Calu3 (cell line): ENCODE measurements at places on chromosomes 3 and 15.
A peak's percentile ranks its signal among the peaks of the same experiment; 100 is the strongest.

DNA sequence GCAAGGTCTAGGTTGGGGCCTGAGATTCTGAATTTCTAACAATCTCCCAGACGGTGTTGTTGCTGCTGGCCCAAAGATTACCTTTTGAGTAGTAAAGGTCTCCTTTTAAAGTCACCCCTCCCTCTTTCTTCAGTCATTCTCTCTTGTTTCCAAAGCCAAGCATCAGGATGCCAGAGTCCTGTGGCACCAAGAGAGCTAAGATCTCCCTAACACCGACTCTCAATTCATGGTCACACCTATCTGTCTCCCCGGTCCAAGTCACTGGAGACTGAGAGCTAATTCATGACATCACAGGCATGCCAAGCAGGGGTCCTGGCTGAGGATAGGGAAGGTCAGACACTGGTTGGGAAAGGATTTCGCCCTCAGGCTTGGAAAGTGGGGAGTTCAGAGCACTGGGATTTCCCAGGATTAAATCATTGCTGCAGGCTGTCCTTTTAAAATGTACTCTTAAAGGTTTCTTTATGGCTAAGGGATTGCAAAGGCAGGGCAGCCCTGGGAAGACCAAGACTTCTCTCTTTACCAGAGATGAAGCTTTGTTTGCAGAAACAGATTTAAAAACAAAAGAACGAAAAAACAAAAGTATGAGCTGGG lies 7.3 kb downstream of the SHOX2 start:
- no peak for DNase-seq

DNA sequence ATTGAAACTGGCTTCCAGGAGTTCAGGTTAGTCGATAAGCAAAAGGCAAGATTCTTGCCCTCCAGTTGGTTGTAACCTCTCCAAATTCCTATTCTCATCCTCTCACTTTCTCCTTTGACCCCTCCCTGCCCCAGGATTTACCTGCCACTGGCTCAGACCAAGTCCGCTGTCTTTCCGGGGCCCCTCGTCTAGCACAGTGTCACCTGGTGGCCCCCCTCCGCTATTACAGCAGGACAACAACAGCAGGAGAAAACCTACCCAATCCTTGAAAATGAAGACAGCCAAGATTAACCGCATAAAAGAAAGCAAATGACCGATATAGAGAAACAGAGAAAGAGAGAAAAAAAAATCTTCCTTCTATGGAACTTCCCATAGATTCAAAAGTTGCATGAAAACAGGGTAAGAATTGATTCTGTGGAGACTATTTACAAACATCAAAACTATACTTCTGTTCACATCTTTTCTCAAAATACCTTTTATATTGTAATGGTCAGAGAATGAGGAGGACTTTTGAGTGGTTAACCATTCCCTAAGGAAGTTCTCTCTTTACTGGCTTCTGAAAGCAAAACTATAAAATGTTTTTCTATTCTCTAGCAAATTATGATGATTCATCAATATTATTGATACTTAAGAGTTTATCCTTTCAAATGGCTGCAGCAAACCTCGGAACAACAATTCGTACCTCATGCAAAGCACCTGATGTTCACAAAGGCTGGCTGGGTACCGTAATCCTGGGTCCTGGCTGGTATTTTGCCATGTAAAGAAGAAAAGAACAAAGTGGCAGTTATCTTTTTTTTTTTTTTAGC lies 10.0 kb upstream of the ST8SIA2 start:
- DNase-seq, result peak; percentile 65

DNA sequence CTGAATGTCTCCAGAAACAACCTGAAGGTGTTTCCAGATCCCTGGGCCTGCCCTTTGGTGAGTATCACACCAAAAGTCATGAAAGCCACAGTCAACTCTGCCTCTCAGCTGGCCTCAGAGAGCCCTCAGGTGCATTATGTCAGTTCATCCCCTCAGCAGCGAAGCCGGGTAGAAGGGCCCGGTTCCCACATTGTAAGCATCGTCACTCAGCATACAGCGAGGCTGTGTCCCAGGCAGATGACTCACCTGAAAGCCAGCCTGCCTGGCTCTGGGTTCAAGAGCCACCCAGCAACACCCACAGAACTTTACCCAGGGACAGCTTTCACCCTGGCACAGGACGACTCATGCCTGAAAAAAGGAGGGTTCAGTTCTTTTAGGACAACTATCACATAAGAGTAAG lies 91.6 kb downstream of the LRRK1 start:
- DNase-seq, result no peak

DNA sequence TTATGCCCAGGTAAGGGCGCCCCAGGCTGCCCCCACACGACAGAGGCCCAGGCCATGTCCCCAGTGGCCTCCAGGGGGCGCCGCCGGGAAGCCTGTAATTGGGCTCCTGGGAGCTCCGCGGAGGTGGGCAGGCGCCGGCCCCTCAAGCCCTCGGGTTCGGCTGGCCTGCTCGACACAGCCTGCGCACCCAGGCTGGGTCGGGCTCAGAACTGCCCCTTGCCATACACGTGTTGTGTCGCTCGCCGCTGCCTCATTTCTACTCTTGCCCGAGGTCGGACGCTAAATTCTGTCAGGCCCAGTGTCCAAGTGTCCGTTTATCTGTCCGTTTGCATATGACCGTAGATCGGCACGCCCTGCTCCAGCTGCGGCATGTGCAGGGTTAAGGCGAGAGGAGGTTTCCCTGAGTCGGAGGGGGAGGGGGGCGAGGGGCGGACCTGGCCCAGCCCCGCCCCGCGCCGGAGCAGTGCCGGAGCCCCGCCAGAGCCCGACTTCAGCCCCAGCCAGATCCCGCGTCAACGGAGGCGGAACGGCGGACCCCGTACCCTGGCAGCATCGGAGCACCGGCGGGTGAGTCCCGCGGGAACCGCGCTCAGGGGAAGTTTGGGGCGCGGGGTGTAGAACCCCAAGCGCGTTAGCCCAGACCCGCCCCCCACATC lies at the start of gene KLHDC8B:
KLHDC8B (plus strand) TSS at position 480 of the 656 bp plus-strand sequence. CDS start 1,172 bp downstream, outside the sequence.
- peak; percentile 90 for DNase-seq

DNA sequence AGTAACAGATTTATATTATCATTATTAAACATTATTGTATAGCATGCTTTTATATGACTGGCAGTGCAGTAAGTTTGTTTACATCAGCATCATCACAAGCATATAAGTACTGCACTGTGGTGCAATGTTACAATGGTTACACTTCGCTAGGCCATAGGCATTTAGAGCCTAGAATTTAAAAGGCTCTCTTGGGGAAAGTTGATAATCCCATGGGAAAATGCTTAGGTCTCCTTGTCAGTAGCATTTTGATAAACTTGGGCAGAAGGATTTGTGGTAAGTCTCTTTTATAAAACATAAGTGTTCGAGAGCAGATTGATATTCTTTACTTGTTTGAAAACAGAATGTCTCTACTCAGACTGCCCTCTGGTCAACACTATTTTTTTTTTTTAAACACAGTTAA lies 7.5 kb downstream of the DTWD1 start:
- DNase-seq, result no peak

- DNase-seq, result peak; percentile 97
These were observed 19.2 kb downstream of the ATRIP start for GRCh38 chr3:48465531-48466378.

GRCh38 chr3:81718311-81718710 lies 43.1 kb downstream of the GBE1 start:
- DNase-seq, result no peak

GRCh38 chr3:180430896-180431295 lies 171.1 kb upstream of the TTC14 start:
- DNase-seq, result no peak

DNA sequence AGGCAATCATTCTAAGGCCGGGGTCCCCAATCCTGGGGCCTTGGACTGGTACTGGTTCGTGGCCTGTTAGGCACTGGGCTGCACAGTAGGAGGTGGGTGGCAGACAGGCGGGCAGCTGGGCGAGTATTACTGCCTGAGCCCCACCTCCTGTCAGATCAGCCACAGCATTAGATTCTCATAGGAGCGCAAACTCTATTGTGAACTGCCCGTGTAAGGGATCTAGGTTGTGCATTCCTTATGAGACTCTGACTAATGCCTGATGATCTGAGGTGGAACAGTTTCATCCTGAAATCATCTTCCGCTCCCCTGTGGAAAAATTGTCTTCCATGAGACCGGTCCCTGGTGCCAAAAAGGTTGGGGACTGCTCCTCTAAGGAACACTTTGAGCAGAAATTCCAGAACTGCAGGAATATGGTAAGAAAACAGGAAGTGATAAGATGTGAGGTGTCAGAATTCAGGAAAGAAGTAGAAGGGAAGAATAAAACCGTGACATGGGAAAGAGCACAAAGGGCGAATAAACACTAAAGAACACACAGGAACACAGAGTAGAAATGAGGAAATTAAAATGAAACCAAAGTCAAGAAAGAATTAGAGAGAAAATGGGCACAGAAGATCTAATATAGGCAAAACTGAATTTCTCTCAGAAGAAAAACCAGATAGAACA lies 57.6 kb downstream of the PDCD6IP start:
- DNase-seq, result no peak

DNA sequence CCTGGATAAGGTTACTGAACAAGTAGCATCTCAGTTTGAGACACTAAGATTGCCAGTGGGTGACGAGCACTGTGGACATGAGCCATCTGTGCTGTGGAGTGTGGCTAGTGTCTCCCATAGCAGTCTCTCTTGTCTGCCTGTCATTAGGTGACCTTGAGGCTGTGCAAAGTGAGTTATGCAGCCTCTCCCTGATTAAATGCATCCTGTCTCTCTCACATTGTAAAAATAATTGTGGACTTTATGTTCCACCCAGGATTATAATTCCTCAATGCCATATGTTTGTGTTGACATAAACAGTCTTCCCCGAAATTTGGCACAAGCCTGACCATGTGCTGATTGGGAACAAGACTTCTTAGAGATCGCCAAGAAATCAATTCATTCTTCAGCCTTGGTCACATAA lies 168.9 kb downstream of the MYRIP start:
- DNase-seq, result no peak

DNA sequence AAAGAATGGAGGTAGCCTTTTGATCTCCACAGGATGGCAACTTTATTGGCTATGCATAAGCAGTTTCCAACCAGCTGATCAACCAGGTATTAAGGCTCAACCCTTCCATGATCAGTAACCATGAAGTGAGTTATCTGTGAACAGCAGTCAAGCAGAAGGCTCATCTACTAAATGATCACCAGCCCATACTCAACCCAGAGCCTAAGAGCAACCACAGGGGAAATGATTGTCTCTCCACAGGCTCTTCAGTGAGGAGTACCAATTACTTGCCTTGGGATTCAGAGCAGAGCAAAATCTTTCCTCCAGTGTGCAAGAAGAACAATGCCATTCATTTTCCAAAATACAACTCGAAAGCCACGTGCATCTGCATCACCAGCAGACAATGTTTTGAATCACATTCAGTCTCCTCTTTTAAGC lies 754.8 kb downstream of the ROBO1 start:
- DNase-seq, result no peak

- DNase-seq, result peak; percentile 84
These were observed 111.6 kb downstream of the RAB11A start for GRCh38 chr15:65980824-65981456.

- no peak for DNase-seq
These were observed 112.9 kb downstream of the ISL2 start for GRCh38 chr15:76449455-76449854.

- no peak for DNase-seq
These were observed 142.5 kb upstream of the EIF1B start for GRCh38 chr3:40166997-40167396.

GRCh38 chr3:134516905-134517304 lies 31.0 kb downstream of the CEP63 start:
- DNase-seq, result no peak

DNA sequence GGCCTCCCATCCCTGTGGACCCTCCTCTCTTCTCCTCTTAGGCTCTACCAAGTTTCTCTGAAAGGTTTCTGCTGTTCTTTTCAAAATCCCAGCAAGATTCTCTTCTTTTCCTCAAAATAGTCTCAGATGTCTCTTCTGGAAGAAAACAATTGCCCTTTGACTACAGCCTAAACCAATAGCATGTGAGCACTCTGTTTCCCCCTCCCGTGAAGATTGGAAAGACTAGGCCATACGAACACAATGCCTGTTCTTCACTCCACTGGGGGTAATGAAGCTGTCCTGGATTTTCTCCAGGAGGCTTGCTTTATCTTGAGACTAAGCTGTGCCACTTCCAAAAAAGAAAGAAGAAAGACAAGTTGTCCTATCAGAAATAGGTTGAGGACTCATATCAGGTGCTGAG lies 178.7 kb upstream of the MCTP2 start:
- DNase-seq, result no peak

- no peak for DNase-seq
These were observed 89.5 kb upstream of the TPM1 start for GRCh38 chr15:62953021-62953420.

- DNase-seq, result no peak
These were observed 70.1 kb upstream of the RORA start for GRCh38 chr15:61299075-61299763.

- no peak for DNase-seq
These were observed 439.9 kb upstream of the RBMS3 start for GRCh38 chr3:28840976-28841376.

DNA sequence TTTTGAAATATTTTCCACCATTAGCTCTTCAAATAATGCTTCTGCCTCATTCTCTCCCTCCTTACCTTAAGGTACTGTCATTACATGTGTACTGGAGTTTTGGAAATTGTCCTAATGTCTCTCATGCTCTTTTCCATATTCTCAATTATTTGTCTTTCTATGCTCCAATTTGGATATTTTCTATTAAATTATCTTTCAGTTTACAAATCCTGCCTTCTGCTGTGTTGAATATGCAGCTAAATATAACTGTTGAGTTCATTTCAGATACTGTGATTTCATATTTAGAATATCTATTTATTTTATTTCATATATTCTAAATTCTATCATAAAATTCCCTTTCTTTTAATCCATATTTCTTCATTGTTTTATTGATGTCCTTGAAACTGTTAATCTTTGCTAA lies 388.0 kb upstream of the CDIN1 start:
- DNase-seq, result no peak

DNA sequence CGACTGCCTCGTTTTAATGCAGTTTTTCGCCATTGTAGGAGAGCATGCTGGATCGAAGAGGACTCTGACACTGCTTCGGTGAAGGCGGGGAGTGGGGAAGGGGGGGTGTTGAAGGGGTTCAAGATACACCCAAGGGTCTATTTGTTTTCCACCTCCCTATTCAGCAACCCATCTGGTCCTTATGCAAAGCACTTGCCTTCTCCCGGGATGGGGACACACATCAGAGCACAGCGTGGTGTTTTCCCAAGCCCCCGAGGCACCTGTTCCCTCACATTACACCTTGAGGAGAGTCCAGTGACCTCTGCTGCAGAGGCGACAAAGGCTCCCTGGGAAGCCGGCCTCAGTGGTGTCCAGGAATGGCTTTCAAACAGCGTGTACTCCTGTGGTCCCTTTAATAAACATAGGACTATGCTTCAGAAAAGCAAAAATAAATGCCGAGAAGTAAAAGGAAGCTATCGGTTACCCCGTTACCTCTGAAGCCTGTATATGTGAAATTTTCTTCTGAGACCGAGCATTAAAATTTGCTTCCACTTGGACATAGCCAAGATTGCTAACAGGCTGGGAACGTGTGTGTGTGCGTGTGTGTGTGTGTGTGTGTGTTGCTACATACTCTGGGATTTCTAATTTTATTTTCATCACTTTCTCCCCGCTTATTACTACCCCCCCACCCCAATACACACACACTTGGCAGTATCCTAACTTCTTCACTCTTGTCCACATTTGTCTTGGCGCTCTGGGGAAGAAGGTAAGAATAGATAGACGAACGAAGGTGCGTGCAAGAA lies 53.2 kb downstream of the CCDC54 start:
- peak; percentile 11 for DNase-seq
